Inflammatory macrophage treated with lipopolysaccharide for 1 hour (primary cell): ENCODE measurements at places on chromosomes 3 and 15.
A peak's percentile ranks its signal among the peaks of the same experiment; 100 is the strongest.

DNA sequence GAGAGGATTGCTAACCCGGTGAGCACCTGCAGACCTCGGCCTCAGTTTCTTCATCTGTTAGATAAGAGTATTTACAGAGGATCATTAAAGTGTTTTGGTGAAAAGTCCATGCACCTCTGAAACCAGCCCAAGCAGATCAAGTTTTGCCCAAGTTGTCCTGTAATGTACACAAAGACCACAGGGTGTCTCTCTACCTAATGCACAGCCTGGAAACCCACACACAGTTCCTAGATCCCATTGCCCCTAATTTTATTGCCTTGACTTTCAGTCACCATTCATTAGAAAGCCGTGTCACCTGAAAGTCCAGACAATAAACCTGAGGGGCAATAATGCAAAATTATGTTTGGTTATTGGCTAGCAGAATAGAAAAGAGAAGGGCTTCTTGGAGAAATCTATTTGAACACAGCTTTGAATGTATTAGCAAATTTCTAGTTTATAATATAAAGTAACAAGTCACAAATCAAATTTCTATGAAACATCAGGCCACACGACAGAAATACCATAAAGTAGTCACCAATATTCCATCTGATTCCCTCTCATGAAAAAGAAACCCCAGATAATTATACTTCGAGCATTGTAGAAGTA is 161.3 kb upstream of the SLC2A2 start:
- peak; percentile 24 for DNase-seq

- no peak for DNase-seq
Measured at GRCh38 chr3:111741181-111741580, 117.9 kb upstream of the PHLDB2 start.

DNA sequence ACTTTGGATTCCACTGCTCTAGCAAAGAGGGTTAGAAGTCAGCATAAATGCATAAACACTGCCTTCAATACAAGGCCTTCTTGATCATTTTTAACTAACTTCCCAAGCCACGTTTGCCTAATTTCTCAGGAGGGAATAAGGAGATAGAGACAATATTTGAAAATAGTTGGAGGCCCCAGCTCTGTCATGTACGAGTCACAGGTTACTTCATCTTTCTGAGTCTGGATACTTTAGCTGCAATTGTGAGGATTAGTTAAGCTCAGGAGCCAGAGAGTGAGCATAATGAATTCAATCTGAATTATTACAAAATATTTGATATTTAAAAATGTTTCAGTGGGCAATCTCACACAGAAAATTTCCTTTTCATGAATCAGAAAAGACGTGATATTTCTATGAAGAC is 298.9 kb downstream of the SHOX2 start:
- no peak for DNase-seq

- no peak for DNase-seq
Measured at GRCh38 chr15:80596521-80596976, 98.6 kb upstream of the ABHD17C start.

DNA sequence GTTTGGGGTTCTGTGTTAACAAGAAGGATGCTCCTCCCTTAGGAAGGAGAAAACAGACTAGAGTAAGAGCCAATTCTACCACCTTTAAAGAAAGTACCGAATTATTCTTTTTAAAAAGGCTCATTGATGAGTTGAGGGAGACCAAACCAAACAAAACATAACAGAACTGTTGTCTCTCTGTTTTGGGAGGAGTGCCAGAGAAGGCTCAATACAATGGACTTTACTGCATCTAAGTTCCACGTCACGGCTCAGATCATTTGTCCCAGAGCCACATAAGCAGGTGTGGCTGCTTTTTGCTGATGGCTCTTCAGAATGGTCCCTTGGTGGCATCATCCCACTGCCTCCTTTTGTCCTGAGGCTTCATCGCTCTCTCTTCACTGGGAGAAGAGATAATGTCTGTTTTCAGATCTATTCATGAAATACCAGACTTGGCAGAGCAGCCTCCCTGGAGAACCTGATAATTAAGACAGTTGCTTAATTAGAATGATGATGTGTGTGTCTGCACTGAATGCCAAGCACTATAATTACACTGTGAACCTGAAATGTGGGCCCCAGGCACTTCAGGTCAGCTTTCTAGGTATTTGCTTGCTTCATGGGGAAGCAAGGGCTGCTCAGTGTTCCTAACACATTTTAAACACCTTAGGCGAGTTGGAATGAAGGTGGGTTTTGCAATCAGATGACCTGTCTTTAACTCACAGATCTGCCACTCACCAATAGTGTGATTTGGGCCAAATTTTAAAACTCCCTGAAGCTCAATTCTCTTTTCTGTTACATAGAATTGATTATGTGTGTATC is 335.2 kb upstream of the MCTP2 start:
- DNase-seq = no peak

GRCh38 chr15:64883100-64883581 is 28.6 kb upstream of the ANKDD1A start:
- peak; percentile 83 for DNase-seq

DNA sequence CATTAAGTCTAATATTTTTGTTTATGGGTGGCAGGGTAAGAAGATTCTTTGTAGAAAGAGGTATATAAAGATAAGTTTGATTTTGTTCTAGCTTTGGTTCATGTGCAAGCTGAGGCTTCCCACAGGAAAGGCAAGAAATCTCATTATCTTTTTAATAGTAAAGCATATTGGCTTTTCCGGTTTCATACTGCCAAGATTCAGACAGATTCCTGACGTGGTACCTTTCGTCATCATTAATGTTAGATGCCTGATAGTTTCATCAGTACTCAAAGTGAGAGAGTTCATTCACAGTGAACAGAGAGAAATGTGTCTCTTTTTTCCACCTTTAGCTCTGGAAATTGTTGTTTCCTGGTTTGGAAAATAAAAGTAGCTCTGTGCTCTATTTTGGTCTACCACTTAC is 16.5 kb downstream of the TPM1 start:
- DNase-seq = no peak
